ENCODE measurements at places on chromosomes 16 and 17.
A peak's percentile ranks its signal among the peaks of the same experiment; 100 is the strongest.

GRCh38 chr16:60686824-60687223 is 1349.4 kb downstream of the CDH8 start:
- no peak for DNase-seq

- DNase-seq = peak; percentile 77
These were observed at the start of gene P2RX5 for GRCh38 chr17:3695723-3696411. TSS of gene P2RX5 (minus strand) at chr17:3696155. CDS start at chr17:3696005, 150 bp downstream.

DNA sequence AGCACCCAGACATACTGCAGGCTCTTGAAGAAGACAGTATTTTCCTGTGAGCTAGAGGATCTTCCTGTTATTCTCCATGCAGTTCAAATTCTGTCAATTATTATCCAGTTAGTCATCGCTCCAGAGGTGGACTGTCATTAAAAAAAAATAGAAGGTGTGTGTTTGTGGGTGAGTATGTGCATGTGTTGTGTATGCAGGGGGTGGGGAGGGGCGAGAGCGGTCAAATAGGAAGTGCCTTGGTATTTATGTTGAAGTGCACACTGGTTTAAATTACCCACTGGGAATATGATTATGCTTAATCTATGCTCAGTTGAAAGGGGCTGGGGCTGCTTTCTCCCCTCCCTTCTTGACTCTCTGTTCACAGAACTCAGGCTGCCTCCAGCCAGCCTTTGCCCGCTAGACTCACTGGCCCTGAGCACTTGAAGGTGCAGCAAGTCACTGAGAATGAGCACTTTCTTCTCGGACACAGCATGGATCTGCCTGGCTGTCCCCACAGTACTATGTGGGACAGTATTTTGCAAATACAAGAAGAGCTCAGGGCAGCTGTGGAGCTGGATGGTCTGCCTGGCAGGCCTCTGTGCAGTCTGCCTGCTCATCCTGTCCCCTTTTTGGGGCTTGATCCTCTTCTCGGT is at the start of gene HSD17B2:
HSD17B2 (plus strand) TSS at position 273 of the 632 bp plus-strand sequence; CDS start at position 445, 172 bp downstream.
- DNase-seq = no peak

DNA sequence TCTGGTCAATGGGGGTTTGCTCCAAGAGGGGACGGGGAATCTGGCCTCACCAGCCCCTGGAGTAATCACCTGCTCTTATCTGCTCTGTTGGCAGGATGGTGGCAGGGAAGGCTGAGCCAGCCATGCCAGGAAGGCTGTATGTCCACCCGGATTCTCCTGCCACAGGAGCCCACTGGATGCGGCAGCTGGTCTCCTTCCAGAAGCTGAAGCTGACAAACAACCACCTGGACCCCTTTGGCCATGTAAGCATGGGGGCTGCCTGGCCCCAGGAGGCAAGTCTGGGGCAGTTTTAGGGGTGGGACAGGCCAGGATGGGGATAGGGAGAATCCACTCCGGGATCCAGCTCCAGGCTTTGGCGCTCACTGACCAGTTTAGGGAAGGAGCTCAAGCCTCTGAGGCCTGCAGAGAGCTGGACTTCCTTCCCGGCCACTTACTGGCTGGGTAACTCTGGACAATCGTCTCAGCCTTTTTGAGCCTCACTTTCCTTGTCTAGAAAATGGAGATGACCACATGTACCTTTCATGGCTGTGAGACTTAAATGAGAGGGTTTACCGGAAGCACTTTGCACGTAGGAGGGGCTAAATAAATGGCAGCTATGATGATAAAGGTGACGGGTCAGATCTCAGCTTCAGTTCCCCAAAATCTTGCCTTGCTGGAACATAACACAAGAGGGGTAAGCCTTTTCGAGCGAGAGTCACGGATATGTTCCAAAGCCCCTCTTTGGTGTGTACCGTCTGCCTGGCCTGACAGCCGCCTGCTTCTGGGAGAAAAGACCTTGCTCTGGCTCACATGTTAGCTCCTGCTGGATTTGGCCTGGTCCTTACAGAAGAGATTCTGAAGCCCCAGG is 15.4 kb downstream of the TBX4 start:
- no peak for DNase-seq

DNA sequence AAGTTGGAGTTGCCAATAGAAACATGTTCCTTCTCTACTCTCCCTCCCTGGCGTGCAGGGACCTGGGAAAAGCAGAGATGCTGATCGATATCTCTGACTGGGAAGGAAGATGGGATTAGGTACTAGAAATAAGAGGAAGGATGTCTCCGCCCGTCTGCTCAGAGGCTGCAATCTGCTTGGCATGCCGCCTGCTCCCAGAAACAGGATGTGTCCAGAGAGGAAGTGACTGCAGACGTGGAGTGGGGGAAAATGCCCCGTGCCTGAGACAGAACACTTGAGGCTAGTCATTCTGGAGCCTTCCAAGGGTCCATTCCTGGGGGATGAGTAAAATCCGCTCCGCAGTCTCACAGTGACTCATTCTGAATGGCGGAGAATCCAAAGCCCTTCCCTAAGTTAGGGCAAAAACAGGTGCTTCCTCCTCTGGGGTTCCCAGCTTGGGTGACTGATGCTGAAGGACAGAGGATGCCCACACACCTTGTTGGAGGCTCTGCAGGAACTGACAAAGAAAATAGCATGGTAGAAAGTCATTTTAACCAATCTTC is 45.0 kb upstream of the SMURF2 start:
- DNase-seq = no peak

DNA sequence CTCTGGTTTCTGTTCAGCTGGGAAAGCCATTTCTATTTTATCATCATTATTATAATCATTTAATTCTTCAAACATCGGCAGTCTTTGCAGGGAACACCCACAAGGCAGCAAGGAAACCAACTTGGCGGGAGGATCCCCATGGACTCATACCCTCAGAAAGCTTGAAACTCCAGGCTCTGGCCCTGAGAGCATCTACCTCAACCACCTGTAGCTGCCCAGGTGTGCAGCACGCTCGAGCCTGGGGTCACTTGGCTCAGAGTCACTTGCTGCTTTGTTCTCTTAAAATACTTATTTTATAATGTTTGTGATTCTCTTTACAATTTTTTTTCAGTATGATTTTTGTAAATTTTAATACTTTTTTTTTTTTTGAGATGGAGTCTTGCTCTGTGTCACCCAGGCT is 6.8 kb upstream of the ZNF423 start:
- no peak for DNase-seq

DNA sequence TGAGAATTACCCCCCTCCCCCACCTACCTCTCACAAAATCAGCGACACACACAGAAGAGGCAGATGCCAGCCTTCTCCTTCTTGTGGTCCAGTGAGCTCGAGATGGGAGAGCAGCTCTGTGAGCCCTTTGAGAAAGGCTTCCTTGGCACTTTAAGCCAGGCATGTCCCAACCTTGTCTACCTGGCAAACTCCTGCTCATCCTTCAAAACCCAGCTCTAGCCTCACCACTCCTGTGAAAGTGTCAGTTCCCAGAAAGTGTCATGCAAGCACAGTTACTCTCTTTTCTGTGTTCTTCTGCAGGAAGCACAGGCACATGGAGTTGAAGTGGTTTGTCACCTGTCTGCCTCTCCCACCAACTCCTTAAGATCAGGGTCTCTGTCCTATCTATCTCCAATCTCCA is 1.6 kb downstream of the TMEM98 start:
- DNase-seq = no peak

- DNase-seq = no peak
These were observed 5.4 kb downstream of the RHBDF2 start for GRCh38 chr17:76495663-76496400.

- DNase-seq = peak; percentile 17
These were observed 82.3 kb upstream of the DOC2B start for GRCh38 chr17:263773-264172.

- DNase-seq = no peak
These were observed 3.3 kb downstream of the KRT14 start for GRCh38 chr17:41583137-41584127.

- DNase-seq = no peak
These were observed 18.8 kb downstream of the STX4 start for GRCh38 chr16:31052114-31052513.

GRCh38 chr17:20035501-20035900 is 26.3 kb downstream of the SPECC1 start:
- DNase-seq = no peak

DNA sequence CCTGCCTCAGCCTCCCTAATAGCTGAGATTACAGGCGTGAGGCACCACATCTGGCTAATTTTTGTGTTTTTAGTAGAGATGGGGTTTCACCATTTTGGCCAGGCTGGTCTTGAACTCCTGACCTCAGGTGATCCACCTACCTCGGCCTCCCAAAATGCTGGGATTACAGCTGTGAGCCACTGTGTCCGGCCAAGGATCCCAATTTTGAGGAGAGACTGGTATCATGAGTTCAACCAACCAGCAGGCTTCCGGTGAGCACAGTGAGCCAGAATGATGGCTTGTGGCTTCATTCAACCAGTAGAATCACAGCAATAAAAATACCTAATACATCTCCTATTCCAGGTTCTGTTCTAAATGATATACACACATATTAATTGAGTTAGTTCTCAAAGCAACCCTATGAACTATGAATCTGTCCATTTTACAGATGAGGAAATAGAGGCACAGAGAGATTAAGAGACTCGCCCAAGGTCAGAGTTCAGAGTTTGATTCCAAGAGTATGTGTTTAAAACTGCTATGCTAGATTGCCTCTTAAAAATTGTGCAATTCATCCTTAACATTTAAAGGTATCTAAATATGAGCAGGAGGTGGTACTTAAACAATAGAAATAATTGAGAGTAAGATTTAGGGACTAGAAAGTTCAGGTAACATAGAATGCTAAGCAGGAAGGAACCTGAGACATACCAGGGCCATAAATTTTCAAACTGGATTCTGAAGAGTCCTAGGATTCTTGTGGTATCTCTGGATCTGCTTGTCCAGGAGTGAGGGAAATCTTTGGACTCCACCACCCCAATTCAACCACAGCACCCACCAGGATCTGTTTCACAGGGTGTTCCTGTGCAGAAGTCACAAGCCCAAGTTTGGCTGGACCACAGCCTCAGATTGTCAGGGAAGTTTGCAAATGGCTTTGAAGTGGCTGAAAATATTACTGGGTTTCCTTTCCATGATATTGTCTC is 25.1 kb downstream of the CCDC42 start:
- DNase-seq = no peak

- DNase-seq = no peak
These were observed 1.2 kb downstream of the G6PC3 start for GRCh38 chr17:44071772-44072171.

DNA sequence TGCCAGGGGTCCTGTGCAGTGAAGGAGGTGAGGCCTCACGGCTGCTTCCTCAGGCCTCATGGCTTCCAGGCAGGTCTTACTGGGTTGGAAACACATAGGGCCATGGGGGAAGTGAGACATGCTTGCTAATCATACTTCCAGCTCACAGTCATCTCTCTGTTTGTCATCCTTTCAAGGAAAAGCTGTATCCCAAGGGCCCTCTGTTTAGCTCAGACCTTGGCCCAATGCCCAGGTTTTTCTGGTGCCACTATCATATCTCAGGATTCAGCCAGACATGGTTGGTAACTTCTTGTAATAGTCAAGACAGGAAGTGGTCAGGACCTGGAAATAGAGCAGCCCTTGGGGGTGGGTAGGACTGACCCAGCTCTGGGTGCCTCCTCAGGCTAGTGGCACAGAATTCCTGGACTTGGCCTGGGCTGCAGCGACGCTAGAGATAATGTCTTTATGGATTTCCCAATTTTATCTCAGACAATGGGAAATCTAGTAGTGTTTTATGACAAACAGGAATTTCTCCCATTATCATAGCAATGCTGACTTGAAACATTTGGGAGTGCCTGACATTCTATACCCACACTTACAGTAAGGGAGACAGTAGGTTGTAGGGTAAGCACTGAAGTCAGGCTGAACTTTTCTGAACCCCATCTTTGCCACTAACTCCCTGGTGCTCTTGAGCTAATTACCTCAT is 13.5 kb upstream of the ITGB3 start:
- DNase-seq = no peak

- no peak for DNase-seq
These were observed 36.4 kb downstream of the EFCAB5 start for GRCh38 chr17:29977836-29978235.

GRCh38 chr16:69726313-69727060 is at the start of gene NQO1:
TSS of gene NQO1 (minus strand) at chr16:69726560. CDS start at chr16:69726439, 121 bp downstream.
- peak; percentile 95 for DNase-seq

- DNase-seq = no peak
These were observed 17.1 kb downstream of the TRAF4 start for GRCh38 chr17:28760601-28761562.

DNA sequence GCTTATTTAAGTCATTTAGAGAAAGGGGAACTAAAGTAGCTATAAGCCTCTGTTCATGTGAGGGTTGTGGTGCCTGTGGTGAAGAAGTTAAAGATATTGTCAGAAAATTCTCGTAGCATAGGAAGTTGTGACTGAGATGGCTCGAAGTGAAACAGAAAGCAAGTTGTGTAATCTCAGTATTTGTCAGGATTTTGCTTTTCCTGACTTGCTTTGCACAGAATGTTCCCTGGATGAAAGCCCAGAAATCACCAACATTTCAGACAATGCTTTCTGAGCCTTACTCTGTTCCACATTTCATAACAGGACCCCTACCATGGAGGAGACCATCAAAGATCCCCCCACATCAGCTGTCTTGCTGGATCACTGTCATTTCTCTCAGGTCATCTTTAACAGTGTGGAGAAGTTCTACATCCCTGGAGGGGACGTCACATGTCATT is 10.6 kb downstream of the CALCOCO2 start:
- no peak for DNase-seq

GRCh38 chr16:7101054-7101453 is 231.6 kb upstream of the RBFOX1 start:
- no peak for DNase-seq

- DNase-seq = no peak
These were observed 33.7 kb downstream of the ADCY9 start for GRCh38 chr16:4082474-4083044.

Data from activated CD8-positive, alpha-beta memory T cell treated with anti-CD3 and anti-CD28 coated beads, Interleukin-2, amount 50 U/mL, for 48 hours (primary cell).